ENCODE measurements at places on chromosomes 6 and 20. TPM values are rescaled to one million over a fixed set of nuclear protein-coding genes. Genes with fewer than 3 reads are reported as not detected.

GRCh38 chr20:17985388-17986018 lies 16.7 kb downstream of the MGME1 start:
- H3K27me3 ChIP-seq = no peaks in the 10 kb centered on the region
- peaks cover 33% of the 10 kb centered on the region for H3K4me1 ChIP-seq
- DNase-seq = no peak
- H3K4me3 ChIP-seq = no peak overlapping the region
- H3K27ac ChIP-seq = no peak overlapping the region
- H3K36me3 ChIP-seq = peaks cover 32% of the 10 kb centered on the region

- DNase-seq = no peak
- H3K4me3 ChIP-seq = no peak overlapping the region
- no peak overlapping the region for H3K27ac ChIP-seq
- H3K36me3 ChIP-seq = no peaks in the 10 kb centered on the region
These were observed 91.0 kb upstream of the LY86 start for GRCh38 chr6:6497541-6497940.

- H3K27ac ChIP-seq = no peak overlapping the region
- no peaks in the 10 kb centered on the region for H3K4me1 ChIP-seq
- H3K36me3 ChIP-seq = no peaks in the 10 kb centered on the region
- H3K4me3 ChIP-seq = no peak overlapping the region
These were observed 117.0 kb upstream of the OGFRL1 start for GRCh38 chr6:71171497-71172070.

Gene FARS2
- 23.8 TPM for total RNA-seq

Gene CCN2
- not detected for total RNA-seq

Gene KCNK5
- 36.7 TPM for total RNA-seq

Gene LHFPL5
- not detected for total RNA-seq

Gene COL21A1
- total RNA-seq = not detected
